Stimulated activated CD8-positive, alpha-beta memory T cell treated with anti-CD3 and anti-CD28 coated beads, Interleukin-7, amount 100 ng/mL, for 1 hour (primary cell): ENCODE measurements at places on chromosomes 13 and 19.

- DNase-seq = no peak
These were observed 1.3 kb downstream of the ICAM5 start for GRCh38 chr19:10290876-10291553.

DNA sequence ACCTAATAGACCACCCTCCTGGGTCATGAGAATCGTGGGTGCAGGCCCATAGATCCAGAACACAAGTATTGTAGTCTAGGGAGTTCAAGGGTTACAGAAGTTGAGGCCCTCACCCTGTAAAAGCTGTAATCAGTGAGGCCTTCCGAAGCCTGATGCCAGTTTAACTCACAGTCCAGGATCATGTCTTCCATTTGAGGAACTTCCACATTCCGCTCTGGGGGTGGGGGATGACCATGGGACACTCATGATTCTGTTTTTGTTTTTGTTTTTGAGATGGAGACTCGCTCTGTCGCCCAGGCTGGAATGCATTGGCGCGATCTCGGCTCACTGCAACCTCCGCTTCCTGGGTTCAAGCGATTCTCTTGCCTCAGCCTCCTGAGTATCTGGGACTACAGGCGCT is 1.7 kb upstream of the RASIP1 start:
- no peak for DNase-seq

- DNase-seq = no peak
These were observed at the start of gene SOX1 for GRCh38 chr13:112067116-112067741. TSS of gene SOX1 (plus strand) at chr13:112067149. CDS start at chr13:112067659, 510 bp downstream.

GRCh38 chr13:101423872-101424271 is 7.6 kb upstream of the NALCN start:
- DNase-seq = no peak

DNA sequence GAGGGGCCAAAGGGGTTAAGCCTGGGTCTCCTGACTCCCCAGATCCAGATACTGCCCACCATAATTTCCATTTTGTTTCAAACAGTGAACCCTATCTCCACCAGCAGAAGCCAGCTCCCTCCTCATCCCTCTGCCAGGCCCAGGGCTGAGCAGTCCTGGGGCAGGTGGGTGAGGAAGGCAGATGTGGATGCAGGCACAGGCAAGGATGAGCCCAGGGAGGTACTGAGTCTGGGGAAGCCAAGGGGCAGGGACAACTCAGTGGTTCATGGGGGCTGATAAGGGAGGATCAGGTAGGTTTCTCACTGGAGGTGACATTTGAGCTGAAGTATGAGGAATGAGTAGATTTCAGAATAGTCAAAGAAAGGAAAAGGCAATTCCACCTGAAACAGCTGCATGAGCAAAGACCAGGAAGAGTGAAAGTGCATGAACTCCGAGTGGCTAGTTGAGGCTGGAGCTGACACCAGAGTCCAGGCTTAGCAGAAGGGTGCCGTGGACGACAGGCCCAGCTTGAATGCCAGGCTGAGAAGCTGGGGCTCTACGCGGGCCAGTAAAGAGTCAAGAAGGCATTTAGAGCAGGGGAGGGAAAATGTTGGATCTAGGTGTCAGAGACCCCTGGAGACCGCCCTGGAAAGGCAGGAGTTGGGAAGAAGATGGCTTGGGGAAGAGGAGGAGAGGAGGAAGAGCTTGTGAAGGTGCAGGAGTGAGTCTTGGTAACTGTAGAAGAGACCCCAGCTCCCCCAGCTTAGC is 10.3 kb downstream of the CIC start:
- DNase-seq = no peak

DNA sequence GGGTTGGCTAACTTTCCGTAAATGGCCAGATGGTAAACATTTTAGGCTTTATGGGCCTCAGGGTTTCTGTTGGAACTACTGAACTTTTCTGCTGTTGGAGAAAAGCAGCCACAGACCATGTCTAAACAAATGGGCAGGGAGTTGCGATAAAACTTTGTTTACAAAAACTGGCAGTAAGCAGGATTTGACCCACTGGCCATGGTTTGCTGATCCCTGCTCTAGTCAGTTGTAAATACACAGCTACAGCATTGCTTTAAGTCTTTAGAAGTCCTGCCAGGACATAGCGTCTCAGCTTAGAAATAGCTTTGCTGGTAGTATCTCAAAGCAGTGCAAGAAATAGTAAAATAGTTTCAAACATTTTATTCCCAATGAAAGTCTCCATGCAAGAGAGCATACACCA is 88.4 kb downstream of the NALCN start:
- no peak for DNase-seq

DNA sequence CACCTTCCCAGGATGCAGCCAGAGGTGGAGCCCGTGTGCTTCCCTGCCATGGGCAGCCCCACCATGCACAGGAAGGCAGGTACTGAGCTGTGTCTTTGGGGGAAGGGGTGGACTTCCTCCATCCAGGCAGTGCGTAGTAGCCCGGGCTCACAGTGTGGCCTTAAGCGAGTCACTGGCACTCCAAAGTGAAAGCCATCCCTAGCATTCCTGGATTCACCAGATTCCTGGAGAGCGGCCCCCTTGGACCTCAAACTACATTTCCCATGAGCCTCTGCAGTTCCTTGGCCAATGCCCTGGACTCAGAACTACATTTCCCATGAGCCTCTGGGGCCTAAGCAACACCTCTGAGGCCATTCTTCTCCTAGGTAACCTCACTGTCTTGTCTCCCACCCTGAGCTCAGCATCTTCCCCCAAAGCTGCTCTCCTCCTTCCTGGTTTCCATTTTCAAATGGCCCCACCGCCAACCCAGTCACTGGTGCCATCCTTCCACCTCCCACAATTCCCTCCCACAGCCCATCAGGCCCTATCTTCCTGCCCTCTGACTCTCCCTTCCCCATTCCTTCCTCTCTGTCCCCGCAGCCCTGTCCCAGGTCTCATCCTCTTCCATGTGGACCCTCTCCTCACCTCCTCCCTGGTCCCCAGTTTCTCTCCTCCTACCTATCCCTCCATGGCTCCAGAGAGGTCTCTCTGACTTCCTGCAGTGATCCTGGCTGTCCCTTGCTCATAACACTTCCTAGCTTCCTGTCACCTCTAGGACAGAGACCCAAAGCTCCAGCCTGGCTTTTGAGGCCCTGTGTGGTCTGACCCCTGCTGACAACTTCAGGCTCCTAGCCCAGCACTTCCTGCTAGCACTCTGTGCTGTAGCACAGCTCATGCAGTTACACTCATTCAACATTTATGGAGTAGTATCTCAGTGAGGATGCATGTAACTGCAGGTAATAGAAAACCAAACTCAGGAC is at the start of gene C19orf81:
Gene C19orf81, plus strand, starts transcription at position 13 of the 959 bp plus-strand sequence. Its CDS starts 0 bp downstream, at position 13.
- DNase-seq = no peak

GRCh38 chr19:30011051-30011578 is 69.1 kb downstream of the URI1 start:
- no peak for DNase-seq

DNA sequence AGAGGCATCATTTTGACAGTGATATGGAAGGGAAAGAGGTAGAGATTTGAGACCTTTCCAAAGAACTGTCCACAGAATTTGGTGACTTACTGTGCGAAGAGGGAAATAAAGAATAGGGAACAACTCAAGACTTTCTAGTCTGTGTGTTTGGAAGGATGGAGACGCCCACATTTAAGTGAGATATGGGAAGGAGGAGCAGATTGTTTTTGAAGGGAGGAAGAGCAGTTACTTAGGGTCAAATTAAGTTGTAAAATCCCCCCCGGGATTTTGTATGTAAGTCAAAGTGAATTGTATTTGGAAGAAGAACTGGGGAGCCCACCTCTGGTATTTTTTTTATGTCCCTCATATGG is 1.2 kb downstream of the USPL1 start:
- no peak for DNase-seq

DNA sequence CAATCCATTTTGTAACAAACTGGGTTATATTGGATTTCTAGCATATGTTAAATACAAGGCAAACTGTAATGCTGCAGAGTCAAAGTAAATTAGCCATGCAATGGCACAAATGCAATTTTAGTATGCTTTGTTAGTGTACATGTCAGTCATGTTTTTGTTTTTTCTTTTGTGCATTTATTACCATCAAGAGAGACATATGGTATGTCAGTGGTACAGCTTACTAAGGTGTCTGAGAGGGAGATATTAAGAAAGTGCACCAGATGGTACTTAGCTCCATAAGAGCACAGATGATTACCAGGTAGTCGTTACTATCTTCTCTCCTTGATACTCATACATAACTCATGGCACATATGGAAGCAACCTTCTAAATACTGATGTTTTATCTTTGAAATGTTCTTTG is 550.3 kb downstream of the GPC5 start:
- no peak for DNase-seq

DNA sequence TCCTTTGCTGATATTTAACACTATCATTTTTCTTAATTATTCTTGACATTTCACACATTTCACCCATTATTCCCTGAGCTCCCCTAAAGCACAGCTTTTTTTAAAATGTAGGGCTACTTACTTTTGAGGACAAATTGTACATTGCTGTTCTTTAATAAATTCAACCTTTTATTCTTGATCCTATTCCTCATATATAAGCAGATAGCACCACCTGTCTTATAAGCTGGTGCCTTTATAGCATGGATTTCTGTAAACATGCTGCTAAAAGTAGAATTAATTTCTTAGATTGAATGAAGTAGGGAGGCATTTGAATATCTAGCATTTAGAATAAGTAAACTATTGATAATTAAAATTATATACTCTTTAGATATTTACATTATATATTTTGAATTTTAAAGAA is 603.4 kb upstream of the PCDH9 start:
- DNase-seq = no peak

DNA sequence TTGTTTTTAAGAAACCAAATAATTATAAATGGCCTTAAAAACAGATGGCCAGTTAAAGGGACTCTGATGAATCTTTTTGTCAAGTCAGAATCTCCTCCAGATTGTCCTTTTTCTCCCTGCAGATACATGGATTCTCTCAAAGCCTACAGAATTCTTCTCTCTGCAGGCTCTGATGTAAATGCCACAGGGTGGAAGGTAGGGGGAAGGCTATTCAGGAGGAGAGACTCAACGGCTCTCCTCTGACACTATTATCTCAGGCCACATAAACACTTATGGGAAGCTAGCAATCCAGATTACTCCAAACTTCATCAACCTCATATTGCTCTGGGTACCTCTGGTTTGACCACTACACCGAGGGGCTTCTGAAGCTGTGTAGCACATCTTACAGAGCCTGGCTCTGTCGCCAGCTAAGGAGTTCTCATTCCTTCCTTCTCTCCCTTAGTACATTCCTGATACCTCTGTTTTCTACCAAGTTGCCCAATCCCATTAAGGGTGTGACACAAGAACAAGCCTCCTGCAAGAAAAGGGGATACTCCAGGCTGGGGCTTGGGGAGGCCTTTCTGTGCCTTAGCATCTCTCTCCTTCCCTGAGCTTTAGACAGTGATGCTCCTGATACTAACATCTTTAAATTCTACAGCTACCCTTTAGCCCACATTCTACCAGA is 14.9 kb downstream of the LCP1 start:
- DNase-seq = no peak

DNA sequence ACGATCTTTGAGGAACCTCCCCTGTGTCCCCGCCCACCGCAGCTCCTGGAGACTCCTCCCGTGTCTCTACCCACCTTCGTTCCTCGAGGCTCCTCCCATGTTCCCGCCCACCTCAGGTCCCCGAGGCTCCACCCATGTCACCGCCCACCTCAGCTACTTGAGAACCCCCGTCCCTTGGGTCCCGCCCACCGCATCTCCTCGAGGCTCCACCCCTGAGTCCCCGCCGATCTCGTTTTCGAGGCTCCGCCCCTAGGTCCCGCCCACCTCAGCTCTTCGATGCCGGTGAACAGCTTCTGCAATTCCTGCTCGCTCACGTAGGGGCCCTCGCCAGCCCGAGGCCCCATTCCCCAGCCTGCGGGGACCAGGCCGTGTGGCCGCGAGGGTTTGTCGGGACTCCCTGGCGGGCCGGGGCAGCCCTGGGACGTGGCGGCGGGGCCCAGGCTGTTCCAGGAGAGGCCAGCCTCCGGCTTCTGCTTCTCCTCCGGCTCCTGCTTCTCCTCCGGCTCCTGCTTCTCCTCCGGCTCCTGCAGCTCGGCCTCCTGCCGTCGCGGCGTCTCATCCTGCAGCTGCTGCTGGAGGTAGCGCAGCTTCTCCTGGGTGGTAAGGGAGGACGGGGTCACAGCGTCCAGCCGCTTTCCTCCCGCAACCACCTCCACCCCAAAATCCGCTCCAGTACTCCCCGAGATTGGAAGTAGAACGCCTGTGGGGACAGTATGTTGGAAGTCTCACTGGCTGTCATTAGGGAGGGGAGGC is 16.7 kb downstream of the TSKS start:
- DNase-seq = no peak

DNA sequence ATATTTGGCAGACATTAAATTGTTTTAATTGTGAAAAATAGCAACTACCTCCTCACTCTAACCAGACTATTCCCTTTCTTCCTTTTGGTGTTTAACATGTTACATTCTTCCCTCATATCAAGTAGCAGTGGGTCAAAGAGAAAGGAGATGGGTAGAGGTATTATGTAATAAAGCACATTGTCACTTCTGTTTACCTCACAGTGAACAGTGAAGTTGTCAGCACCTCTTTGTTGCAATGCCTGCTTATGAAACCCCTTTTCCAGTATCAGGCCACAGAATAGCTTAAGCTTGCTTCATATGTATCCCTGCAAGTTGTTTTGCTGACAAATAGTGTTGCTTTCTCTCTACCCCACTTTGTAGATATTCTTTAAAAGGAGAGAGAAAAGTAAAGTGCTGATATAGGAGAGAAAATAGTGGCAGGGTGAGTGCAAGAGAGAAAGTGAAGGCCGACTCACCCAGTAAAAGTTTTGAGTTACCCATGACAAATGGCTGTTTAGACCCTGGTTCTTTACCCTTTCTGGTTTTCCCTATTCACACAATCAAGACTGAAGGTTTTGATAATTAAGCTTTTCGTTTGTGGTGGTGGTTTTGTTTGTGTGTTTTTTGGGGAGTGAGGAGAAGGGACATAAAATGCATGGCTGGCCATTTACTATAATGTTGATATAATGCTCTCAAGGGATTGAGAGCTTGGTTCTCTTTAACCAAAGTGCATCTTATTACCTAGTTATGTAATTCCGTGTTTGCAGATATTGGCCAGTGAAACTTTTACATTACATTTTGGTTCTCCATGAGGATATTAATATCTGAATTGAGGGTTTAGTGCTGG is 3.7 kb downstream of the ITM2B start:
- DNase-seq = no peak

- no peak for DNase-seq
These were observed 1.3 kb downstream of the PALM start for GRCh38 chr19:709965-710571.
